ENCODE measurements at places on chromosomes 3 and 15. TPM values are rescaled to one million over a fixed set of nuclear protein-coding genes. Genes with fewer than 3 reads are reported as not detected.

DNA sequence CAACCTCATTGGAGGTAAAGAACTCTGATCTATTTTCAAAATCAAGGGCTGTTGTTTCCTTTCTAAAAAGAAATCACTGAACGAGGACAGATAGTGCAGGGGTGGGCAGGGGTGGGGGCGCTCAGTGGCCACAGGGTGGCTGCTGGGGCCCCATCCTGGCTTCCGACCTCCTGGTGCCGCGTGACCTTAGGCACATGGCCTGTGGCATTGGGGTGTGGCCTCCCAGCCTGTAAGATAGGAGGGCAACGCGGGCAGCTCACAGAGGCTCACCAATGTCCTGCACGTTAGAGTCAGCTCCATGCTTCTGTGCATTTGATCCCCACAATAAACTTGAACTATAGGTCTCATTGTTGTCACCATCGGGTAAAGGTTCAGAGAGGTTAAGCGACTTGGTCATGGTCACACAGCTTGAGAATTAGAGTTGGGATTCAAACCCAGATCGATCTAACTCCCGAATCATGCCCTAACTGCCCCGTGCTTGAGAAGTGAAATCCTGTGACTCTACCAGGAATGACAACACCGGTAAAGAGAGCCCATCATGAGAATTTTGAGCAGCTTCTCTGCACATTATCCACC is 148.0 kb upstream of the SLC6A11 start:
- no peak for DNase-seq

GRCh38 chr15:72197041-72197459 is 537 bp downstream of the GRAMD2A start:
- no peak for DNase-seq

DNA sequence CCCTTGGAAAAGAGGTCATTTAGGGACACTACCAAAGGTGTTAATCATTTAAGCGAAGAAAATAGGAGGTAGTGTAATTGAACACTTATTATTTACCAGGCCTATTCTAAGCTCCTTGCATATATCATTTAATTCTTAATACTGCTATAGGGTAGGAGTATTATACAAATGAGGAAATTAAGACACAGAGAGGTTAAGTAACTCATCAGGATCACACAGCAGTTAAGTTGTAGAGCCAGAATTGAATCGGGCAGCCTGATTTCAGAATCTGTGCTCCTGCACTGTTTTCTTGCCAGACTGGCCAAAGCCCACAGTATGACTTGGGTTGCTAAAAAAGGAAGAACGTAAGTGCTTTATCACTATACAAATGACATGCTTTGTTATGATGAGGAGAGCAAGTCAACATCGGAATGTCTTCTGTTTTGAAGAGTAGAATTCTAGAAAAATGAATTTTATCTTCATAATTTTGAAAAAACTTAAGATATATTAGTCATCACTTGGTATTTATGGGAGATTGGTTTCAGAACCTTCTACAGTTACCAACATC is 31.4 kb downstream of the HPS3 start:
- no peak for DNase-seq

DNA sequence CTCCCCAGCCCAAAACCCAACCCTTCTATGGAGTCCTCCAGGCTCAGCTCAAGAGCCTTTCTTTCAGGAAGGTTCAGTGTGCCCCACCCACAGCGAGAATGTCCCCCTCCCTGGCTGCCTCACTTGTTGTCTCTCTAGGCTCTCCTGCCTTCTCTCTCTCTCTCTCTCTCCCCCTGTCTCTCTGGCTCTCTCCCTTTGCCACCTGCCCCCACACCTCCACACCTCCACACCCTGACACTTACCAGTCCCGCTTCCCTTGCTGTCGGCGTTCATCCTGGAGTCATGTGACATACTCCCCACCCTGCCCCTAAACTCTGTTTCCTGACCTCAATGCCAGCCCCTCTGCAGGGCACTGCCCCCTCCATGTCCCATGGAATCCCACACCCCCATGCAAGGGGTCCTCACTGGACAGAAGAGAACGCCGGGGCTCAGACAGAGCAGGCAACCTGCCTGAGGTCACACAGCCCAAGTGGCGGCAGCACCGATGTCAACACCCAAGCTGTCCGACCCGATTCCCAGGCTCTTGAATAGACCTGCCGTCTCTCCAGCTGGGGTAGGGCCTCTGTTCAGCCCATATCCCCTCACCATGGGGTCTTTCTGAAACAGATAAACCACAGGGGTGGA is 28.5 kb upstream of the SLC6A6 start:
- no peak for DNase-seq

The CHST13 gene
- total RNA-seq, result 3.3 TPM

- DNase-seq, result no peak
Measured at GRCh38 chr3:52140000-52140399, 14.2 kb downstream of the POC1A start.

DNA sequence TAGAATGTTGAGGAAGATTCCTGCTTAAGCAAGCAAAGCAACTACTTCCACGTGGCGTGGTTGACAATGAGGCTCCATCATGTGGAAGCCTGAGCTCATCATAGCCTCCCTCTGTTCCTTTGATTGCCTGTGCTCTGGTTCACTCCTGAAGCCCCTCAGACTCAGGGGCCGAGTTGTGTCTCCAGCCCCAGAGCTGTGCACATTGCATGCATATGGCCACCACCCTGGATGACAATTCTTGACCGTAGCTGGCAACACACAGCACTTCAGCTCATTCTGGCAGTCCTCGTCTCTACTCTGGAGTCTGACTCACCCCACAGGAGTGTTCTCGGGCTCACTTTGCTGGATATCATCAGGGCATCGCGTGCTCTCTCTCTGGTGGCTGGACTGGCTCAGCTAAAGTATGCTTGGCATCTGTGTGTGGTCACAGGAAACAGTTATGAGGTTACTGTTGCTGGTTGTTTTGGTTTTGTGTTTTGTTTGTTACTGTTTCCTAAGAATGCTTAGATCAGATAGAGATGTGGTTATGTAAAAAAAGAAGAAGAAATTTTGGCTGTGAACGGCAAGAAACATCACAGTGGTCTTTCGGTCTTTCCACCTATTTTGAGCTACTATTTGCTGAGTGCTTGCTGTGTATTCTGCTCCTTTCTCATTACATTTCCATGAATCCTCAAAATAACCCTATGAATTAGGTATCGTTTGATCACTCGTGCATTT is 41.6 kb upstream of the MRPS22 start:
- DNase-seq, result no peak

- no peak for DNase-seq
Measured at GRCh38 chr15:35130245-35130644, 45.1 kb upstream of the NANOGP8 start.

- no peak for DNase-seq
Measured at GRCh38 chr15:47929138-47929803, 191.5 kb upstream of the SLC24A5 start.

DNA sequence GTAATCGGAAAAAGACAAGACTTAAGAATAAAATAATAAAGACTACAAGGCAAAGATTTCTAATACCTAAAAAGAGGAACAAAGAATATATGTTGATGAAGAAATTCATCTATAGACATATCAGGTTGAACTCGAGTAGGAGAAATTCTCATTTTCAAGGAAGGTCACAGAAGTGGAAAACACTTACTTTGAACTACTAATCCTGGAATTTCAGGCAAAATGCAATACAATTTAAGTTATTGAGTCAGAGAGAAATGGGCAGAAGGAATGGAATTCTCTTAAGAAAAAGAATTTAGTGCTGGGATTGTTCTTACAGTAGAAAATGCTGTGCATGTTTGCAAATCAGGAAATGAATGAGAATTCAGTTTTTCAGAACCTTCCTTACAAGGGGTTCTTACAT is 135.9 kb upstream of the TGFBR2 start:
- DNase-seq, result no peak

DNA sequence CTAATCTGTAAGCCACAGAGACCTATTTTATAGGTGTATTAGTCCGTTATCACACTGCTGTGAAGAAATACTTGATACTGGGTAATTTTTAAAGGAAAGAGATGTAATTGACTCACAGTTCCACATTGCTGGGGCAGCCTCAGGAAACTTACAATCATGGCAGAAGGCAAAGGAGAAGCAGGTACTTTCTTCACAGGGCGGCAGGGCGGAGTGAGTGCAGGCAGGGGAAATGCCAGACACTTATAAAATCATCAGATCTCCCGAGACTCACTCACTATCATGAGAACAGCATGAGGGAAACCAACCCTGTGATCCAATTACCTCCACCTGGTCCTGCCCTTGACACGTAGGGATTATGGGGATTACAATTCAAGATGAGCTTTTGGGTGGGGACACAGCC is 108.7 kb downstream of the GALK2 start:
- no peak for DNase-seq

The GREM1 gene
- 4.8 TPM for total RNA-seq

- DNase-seq, result peak; percentile 40
Measured at GRCh38 chr3:191376516-191377141, 46.3 kb upstream of the UTS2B start.

The ZMYND10 gene
- 14.2 TPM for total RNA-seq

DNA sequence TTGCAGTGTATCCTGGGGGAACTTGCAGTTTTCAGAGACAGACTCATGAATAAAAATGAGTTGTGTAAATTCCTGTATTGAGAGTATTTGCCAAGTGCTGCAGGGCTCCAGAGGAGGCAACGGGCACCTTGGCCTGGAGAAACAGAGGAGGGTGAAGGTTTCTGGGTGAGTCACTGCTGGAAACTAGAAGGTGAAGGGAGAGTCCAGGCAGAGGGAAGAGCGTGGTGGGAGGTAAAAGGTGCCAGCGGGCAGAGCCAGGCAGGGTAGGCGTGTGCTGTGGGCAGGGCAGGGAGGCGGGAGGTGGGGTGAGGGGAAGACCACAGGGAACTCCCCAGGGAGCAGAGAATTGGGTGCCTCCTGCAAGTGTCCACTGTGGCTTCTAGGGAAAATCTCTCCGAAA is 120.8 kb downstream of the SLCO3A1 start:
- DNase-seq, result no peak

DNA sequence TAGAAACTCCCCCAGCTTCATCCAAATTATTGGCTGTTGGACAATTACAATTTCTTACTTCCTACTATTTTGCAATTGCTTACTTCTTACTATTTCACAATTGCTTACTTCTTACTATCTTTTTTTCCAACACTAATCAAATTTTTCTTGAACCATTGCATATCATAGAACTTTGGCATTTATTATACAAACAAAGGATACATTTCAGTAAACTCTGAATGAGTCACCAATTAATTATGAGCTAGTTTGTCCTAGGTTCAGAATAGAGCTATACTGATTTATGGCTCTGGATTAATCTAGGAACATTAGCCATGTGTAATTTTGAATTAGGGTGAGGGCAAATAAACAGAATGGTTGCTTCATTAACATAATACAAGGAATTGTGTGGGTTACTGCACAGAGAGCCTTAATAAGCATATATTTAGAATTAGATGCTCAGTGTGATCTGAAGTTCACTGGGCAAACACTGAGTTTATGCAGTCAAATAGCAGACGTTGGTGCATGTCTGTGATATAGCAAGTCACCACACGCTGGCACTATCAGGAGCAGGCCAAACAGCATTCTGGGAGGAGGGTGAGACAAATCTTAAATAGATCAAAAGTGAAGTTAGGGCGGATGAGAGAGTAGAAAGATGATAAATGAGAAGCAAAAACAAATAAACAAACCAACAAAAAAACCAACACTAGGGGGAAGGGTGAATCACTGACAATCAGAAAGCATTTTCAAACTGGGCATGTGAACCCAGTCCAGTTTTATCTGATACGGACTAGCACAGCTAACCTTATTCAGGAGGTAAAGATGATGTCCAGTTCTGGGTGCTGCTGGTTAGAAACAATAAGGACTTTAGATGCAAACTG is 21.5 kb downstream of the GABRR3 start:
- no peak for DNase-seq

The FSTL1 gene
- total RNA-seq, result 193 TPM

DNA sequence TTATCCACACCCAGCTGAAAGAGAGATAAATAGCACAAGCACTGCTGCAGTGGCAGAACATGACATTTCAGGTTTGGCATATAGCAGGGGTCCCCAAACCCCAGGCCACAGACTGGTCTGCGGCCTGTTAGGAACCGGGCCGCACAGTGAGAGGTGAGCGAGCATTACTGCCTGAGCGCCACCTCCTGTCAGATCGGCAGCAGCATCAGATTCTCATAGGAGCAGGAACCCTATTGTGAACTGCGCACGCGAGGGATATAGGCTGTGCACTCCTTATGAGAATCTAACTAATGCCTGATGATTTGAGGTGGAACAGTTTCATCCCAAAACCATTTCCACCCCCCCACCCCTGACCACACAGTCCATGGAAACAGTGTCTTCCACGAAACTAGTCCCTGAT is 54.6 kb downstream of the CCR4 start:
- DNase-seq, result no peak

The TTC23 gene
- 23.6 TPM for total RNA-seq

- DNase-seq, result no peak
Measured at GRCh38 chr3:105598042-105598796, 231.5 kb downstream of the ALCAM start.
